ENCODE measurements at places on chromosomes 5 and 9.

GRCh38 chr5:74497706-74498105 is 142.8 kb downstream of the ENC1 start:
- no peak for DNase-seq

DNA sequence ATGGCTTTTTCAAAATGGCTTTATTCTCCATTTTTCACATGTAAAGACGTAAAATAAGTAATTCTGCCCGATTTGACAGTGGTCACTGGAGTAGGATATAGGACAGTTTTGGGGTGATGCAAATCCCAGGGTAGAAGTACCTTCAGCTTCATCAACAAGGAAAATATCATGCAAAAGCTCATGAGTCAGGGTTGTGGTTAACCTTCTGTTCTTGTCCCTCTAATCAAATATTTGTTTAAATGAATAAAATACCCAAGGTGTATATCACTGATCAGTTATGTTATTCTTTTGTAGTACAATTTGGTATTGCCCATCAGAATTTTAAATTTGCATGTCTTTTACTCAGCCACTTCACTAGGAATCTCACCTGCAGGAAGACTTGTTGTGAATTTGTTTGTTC is 40.0 kb downstream of the FBXL7 start:
- DNase-seq: no peak

DNA sequence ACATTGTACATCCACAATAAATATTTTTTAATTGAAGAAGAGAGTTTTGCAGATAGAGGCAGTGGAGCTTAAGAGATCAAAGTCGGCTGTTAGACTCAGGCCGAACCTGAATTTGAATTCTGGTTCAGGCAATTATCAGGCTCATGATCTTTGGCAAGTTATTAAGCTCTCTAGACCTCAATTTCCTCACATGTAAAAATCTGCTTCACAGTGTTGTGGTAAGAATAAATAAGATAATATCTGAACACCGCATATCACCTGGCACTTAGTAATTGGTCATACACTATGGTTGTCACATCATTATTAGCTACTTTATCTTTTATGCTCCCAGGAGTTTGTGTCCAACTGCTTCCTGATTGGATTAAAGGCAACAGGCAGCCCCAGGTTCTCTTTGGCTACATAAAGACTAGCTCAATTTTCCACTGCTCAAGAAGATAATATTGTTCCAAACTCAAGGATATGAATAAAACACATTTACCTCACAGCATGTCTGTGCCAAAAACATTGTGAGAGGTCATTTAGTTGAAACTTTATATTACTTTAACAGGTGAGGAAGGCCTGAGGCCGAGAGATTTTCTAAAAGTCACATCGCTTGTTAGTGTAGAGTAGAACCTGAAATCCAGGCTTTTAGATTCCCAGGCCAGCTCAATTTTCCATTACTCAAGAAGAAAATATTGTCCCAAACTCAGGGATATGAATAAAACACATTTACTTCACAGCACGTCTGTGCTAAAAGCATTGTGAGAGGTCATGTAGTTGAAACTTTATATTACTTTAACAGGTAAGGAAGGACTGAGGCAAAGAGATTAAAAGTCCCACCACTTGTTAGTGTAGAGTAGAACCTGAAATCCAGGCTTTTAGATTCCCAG is 289.2 kb upstream of the PTGER4 start:
- DNase-seq: no peak

GRCh38 chr9:11946531-11946930 is 746.7 kb upstream of the TYRP1 start:
- no peak for DNase-seq

DNA sequence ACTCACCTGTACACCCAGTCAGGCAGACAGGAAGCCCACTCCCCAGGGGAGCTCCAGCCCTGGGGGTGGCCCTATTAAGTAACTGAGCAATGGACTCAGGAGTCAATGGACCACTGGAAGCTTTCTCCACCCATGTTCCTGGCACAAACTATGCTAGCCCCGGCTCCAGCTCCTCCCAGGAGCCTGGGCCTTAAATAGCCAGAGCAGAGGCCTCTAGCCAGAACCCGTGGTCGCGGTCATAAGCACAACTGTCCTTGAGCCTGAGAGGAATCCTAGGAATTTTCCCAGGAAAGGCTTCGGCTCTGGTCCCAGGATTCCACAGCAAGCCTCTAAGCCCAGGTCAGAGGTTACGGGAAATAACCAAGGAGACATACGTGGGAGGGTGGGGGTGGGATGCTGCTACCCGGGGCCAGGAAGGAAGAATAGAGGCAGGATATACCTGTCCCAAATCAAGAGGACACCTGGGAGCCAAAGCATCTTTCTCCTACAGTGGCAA is 5.5 kb downstream of the SEPTIN8 start:
- no peak for DNase-seq

DNA sequence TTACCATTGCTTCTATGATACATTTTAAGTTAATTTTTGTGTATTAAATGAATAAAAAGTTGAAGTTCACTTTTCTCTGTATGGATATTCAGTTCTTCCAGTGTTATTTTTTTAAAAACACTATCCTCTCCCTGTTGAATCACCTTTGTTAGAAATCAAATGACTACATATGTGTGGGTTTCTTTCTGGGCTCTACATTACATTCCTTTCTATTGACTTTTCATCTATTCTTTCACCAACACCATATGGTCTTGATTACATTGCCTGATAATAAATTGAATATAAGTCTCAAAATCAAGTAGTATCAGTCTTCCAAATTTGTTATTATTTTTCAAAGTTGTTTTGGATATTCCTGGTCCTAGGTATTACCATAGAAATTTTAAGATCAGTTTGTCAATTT is 7.3 kb upstream of the RASEF start:
- DNase-seq: no peak

DNA sequence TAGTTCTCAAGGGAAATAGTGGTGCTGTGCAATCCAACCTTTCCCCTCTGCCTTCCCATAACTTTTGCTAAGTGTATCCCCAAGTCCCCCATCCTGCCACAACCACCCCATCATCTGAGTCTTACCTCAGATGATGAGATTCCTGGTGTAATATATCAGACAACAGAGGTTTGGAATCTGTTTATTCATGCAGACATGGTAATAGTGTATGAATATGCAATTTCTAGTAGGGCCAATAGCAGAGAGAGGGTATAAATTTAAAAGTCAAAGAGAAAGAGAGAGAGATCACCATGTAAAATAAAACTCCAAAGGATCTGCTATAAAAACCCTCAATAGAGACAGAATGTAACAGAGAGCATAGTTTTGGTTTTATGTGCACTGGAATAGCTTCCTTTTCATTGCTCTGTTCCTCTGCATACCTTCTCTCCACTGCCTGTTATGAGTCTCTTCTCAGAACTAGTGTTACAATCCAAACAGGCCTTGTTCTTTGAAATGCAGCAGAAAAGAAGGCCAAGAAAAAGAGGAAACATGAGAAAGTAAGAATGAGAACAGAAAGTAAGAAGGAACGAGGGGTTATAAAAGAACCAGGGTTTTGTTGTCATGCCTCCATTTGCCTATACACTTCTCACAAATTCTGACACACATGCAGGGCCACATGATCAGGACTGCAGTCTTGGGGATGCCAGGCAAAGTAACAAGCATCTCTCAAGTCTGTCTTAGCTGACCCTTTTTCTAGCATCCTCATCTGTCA is 278.0 kb downstream of the CETN3 start:
- peak; percentile 36 for DNase-seq

DNA sequence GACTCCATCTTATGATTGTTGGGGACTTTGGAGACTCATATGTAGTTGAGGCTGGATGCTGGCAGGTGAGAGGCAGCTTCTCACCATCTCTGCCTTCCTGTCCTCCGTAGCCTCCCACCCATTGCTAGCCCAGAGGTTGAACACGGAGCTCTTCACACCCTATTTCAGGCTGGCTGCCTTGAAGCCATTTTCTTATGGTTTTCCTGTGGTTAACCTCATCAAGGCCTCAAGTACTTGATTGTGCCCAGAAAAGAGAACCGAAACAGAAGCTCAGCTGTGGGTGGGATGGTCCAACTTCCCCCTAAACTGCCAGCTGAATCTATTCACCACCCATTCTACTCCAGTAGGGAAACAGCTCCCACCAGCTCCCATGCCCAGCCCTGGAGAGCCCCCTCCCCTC is 102.9 kb downstream of the LIFR start:
- DNase-seq: peak; percentile 91

DNA sequence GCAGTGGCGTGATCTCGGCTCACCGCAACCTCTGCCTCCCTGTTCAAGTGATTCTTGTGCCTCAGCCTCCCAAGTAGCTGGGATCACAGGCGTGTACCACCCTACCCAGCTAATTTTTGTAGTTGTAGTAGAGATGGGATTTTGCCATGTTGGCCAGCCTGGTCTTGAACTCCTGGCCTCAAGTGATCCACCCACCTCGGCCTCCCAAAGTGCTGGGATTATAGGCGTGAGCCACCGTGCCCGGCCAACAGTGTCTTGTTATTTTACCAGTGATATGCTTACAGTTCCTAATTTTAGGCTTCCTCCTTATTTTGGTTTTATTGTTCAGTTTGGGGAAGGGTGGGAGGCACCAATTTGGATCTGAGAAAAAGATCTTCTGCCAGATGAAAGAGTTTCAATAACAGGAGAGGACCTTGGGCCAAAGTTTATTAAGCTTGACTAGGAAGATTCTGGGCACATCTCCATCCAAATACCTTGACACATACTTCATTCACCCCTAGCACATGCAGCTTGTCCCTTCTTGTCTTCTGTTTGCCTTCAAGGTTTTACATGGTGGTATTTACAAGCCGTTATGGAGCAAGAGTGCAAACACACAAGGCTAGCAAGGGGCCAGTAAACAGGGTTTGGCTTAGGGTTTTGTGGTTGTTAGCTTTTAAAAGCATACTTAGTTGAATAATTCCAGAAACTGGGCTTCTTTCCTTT is 168.1 kb upstream of the DMRT1 start:
- no peak for DNase-seq

DNA sequence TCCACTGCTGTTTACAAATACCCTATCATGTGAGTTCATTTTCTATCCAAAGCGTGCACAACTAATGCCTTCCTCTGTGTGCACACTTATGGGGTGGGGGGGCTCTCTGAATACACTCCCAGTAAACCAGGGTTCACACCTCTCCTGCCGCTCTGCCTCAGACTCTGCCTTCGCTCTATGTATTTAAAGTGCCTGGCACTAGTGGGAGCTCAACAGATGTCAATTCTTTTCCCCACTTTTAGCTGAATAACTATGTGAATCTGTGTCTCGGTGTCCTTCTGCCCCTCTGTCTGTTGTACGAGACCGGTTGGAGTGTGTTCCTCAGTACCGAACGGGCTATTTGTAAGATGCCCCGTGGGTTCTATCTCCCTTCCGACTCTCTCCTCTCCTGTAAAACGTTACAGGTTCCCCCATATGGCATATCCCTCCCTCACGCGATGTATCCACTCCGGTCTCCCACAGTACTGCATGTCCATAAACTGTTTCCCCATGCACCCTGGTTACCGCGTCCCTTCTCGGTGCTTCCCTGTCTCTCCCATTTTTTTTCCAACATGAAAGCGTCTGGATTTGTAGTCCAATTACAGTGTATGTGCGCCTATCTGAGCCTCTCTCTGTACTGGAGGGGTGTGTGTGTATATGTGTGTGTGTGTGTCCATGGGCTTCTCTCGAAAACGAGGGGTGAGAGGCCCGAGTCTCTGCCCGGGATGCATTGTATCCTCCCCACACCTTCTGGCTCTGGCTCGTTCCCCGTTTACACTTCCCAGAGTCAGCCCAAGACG is 1.6 kb downstream of the ELL2 start:
- DNase-seq: no peak

DNA sequence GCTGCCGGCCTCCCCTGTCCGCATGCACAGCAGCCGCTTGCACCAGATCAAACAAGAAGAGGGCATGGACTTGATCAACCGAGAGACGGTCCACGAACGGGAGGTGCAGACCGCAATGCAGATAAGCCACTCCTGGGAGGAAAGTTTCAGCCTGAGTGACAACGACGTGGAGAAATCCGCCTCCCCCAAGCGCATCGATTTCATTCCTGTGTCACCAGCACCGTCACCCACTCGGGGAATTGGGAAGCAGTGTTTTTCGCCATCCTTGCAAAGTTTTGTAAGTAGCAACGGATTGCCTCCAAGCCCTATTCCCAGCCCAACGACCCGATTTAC is 75.3 kb downstream of the PIP5K1B start:
- no peak for DNase-seq

- DNase-seq: no peak
Measured at GRCh38 chr9:137147091-137147792, 8.3 kb downstream of the GRIN1 start.

DNA sequence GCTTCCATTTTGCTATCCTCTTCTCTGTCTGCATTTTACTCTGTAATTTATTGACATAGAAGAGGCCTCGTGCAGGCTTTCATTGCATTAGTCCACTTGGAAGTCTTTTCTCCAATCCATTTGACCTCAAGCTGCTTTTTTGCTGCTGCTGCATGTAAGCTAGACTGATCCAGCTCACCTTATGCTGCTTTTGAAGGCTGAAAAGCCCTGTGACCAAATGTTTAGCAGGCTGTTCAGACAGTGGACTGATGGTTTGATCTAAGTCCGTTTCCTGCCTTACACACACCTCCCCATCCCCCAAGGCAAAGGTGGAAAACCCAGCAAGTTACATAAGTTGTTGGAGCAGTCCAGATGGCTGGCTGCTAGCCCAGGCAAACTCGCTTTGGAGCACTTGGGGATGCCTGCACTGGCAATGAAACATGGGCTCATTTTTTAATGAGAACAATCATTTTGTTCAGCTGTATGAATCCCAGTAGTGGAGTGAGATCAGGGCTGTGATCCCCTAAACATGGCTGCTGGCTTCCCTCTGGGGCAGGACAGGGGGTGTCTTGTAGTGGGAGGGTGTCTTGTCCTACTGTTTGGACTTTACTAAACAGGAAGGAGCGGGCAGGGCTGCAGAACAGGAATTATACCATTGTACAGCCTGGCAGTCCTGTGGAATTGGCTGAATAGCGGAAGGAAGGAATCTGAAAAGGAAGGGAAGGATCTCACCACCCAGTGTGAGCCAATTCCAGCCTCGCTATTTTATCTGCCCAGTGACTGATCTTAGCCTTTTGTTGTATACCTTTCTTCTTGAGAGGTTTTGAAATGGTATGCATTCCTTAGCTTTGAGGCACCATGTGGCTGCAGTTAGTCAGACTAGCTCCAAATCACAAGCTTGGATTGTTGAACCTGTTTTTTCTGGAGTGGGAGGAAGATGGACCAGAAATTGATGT is 212.0 kb downstream of the ARHGAP26 start:
- no peak for DNase-seq

DNA sequence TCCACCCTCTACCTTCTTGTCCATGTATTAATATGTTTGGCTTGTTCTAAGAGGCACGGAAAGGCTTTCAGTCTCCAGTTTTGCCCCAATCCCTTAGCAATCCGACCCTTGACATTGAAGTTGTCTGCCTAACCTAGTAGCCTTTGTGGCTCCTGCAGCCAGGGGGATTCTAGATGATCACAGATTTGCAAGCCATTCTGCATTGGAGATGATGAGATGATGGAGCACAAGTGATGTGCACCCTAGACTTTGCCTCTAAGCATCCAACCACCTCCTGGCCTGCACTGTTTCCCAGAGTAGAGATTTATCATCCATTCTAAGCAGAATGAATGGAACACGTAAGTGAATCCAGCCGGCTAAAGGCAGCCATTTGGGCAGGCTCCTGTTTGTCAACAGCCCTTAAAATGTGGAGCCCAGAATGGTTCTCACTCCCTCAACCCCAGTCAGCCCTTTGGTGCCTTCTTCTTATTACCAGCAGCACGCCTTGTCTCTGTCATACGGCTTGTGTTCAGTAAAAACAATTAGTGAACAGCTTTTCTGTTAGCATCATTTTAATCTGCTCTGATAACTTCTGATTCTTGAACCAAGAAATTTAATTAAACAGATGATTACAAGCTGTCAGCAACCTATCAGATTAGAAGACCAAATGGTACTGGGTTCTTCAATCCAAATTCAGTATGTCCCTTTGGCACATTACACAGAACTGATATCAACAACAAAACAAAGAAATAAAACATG is 5.7 kb upstream of the TRAF1 start:
- DNase-seq: no peak

All from GM12864 (cell line).